ENCODE measurements at places on chromosomes 5 and 9.

DNA sequence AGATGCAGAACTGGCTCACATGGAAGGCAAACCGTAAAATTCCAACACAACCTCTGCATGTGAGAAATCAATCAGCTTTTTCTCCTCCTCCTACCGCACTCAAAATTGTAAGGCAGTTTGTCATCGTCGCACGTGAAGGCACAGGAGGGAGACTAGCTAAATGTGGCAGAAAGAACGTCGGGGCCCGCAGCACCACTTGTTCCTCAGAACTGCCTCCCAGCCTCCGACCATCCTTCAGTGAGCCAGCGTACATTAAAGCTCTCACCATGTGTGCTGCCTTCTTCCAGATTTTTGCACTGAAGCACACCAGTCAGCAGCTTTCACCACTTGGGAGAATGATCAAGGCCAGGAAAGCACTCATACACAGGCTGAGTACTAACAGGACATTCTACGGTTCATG lies 105.9 kb downstream of the RFX3 start:
- DNase-seq = no peak

GRCh38 chr5:36396640-36397039 lies 94.9 kb upstream of the RANBP3L start:
- peak; percentile 60 for DNase-seq

DNA sequence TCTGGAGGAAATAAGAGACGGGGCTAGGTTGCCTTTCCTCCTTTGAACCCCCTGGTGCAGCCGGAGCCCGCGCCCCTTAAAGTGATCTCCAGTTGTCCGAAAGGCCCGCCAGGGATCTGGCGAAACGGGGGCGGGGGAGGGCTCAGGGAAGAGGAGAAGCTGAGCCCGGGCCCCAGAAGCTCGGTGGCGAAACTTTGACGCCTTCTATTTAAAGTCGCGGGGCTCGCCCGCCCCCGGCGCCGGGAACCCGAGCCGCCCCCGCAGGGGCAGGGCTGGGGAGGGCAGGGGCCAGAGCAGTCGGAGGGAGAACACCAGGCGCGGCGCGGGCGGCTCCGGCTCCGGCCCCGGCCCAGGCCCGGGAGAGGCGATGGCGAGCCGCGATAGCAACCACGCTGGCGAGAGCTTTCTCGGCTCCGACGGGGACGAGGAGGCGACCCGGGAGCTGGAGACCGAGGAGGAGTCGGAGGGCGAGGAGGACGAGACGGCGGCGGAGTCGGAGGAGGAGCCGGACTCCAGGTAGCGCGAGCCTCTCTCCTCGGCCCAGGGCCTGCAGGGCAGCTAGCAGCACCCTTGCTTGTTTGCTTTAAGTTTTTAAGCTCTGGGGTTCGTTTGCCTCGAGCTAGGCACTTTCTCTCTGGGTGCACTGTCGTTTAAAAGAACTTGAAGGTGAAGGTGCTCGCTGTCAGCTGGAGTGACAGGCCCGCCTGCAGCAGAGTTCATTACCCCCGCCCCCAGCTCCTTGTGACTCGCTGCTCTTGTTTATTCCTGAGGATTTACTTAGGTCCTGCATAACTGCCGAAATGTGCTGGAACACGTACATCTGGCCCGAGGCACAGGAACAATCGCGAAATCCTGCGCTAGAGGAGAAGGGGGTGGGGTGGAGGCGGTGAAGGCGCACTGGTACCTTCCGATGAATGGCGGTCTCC lies at the start of gene CMYA5:
Gene CMYA5, plus strand, starts transcription at position 296 of the 926 bp plus-strand sequence. Its CDS starts 72 bp downstream, at position 368.
- peak; percentile 78 for DNase-seq

DNA sequence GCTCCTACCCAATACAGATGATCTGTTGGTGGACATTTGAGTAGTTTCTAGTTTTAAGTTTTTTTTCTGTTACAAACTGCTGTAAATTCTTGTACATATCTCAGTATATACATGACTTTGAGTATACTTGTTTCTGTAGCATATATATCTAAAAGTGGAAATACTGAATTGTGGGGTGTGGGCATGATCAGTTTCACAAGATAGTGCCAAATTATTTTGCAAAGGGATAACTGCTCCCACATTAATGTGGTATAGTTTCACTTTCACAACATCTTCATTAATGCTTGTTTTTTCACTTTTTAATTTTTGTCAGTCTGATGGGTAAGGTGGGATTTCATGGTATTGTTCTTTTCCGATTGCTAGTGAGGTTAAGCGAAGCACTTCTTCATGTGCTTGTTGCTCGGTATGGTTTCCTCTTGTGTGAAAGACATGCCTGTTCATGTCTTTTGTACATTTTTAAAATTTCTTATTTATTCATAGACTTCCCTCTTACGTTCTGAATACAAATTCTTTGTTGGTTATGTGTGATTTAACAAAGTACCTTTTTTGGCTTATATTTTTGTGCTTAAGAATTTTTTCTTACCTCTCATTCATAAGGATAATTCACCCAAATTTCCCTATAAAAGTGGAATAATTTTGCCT lies 103.5 kb downstream of the CDC42SE2 start:
- DNase-seq = no peak

DNA sequence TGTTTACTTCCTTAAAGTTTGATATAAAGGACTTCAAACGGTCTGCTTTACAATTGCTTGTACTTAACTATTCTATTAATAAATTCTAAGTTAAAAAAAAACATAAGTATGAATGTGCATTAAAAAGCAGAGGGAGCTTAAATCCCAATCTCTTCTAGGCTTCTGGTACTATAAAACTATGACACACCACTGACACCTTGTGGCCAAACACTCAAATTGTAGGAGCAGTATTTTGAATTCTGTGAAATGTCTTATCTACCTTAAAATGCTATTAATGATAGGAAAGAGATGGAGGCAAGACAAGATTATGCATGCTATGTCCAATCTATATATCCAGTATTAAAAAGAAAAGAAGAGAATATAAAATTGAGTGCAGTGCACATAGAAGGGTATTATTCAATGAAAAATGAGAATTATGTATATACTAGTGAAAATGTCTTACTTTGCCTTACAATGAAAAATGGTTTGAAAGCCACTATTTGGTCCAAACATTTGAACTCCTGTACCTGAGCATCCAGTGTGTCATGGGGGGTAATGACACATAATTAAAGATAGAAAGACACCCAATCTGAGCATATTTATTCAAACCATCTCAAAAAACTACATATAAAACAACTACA lies 87.6 kb downstream of the ERP44 start:
- DNase-seq = no peak

DNA sequence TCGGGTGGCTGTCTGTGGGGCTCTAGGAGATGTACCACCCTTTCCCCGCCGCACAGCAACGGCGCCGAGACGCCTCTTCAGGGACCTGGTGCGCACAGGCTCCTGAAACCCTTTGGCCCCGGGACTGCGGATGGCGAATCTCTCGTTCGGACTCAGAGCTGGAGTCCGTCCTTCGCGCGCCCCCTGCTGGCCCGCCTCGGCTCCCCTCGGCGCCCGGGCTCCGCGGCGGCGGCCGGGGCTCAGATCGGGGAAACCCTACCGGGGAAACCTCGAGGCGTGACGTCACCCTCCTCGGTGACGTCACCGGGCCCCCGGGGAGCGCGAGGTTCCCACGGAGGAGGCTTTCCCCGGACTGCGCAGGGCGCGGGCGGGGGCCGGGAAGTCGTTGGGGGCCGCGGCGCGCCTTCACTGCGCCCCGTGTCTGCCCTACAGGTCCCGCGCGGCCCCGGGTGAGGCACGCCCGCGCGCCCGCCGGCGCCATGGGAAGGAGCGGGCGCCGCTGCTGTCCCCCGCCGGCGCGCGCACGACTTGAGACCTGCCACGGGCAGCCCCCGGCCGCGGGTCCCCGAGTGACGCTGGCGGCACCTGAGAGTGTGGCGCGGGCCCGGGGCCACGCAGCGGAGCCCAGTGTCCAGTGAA lies 7.9 kb downstream of the PRR7 start:
- DNase-seq = peak; percentile 93

DNA sequence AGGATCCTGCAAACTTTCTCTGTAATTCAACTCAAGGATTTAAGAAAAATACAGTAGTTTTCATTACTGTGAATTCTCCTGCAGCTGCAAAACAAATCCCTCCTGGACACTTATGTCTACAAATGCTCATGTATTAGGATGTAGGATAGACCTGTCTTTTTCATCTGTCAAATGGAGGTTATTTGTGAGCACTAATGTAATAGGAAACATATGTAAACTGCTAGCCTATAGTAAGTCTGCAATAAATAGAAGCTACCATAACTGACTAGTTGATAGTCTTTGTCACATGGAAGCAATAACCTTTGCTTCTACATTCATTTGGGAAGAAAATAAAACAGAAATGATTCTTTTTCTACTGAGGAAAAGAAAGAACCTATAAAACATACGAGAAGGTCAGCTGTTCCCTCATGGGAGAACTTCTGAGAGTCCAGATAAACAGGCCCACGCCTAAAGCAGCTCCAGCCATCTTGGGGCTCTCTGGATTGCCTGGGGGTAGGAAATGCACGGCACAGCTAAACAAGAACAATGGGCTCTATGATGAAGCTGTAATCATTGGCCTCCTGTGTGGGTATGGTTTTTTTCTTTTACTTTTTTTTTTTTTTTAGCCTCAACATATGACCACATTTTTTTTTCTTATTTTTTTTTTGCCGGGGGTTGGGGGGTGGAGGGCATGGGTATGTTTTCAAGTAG lies 6.2 kb downstream of the KCNV2 start:
- DNase-seq = no peak

DNA sequence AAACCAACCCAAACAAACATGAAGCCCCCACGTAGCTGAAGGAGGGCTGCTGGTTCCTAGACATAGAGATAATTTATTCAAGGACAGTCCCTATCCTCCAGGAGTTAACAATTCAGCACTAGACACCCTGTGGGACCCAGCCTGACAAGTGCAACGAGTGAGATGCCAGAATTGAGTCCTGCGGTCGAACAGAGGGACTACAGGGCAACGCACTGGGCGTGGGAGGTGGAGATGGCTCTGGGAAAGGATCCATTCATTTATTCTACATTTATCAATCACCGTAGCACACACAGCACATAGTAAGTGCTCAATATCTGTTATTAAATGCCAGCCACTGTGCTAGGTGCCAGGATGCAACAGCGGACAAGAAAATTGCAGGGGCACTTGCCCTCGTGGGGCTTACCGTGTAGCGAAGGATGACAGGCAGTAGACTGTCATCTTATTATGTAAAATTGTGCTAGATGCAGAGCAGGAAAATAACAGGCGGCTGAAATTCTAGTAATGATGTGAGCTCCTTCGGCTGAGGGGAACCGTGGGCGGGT lies 855 bp upstream of the ARHGAP26 start:
- no peak for DNase-seq

DNA sequence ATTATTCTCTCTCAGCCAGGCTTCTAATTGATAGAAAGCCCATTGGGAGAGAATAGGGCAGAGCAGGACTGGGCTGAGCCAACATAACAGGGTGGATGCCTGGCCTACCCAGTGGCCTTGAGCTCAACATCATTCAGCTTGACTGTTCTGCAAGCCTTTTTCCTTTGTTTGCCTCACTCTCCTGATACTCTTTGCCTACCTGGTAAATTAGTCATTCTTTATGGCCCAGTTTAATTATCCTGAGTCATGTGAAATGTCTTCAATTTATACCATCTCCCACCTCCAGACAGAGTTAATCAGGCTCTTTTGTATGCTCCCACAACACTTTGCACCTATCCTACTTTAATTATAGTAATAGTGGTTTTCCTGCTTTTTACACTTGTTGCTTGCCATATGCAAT lies 13.6 kb downstream of the GLRA1 start:
- no peak for DNase-seq

DNA sequence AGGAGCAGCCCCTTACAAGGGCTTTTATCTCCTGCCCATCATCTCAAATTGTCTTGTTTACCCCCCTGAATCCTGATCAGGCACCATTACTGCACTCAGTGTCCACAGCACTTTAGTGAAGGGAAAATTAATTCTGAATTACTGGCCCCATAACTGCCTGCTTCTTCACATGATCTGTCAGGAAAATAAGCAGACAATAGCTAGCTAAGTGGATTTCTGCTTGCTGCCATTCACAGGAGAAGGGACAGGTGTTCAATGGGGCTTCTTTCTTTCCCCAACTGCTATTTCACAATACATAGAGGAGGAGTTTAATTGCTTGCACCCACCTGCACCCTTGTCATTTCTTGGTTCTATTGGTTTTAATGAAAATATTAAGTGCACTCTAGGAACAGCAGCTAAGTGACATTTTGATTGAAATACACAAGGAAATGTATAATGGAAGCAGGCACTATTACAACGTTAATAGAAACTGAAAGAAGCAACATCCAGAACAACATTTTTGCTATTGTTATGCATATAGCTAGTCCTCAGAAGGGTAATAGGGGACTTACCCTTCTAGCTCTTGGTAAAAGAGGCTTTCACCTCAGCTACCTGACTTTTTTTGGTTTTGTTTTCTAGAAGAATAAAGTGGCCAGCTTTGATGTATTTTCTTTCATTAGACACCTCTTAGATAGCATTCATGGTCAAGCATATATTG lies 599.3 kb upstream of the TLE4 start:
- no peak for DNase-seq

DNA sequence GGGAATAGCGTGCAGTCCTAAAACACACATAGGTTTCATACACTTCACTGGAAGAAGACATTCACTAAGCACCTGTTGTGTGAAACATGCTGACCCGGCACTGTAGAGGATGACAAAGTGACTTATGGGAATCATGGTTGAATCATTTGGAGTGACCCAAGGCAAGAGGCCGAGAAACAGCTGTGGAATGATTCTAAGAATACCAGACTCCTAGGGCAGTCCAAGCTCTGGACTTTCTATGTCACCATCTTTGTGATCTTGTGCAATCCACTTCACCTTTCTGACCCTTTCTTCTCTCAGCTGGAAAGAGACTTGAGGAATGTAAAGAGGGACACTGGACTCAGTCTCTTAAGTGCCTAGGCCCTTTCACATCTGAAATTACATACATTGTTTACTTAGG lies 13.1 kb downstream of the MSANTD3 start:
- DNase-seq = no peak

- no peak for DNase-seq
Observed at GRCh38 chr5:14380712-14381111, 200.9 kb upstream of the OTULINL start.

GRCh38 chr9:72949918-72950325 lies 2.9 kb downstream of the ALDH1A1 start:
- DNase-seq = no peak

DNA sequence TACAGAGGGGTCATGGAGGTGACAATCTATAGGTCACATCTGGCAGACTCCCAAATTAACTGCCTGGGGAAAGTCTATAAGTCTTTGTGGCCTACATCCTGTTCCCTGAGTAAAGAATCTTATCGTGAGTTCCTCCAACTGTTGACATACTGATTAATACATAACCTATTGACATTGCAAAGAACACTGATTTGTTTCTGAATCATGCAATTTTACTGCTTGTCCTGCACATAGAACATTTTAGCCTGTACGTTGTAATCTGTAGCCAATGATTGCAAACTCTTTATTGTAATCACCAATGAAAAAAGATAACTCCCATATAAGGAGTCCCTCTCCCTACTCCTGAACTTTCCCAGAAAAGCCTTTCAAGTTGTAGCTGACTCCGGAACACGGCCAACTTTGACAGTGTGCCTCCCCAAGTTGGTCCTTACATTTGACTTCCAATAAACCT lies 18.8 kb upstream of the OR2K2 start:
- no peak for DNase-seq

DNA sequence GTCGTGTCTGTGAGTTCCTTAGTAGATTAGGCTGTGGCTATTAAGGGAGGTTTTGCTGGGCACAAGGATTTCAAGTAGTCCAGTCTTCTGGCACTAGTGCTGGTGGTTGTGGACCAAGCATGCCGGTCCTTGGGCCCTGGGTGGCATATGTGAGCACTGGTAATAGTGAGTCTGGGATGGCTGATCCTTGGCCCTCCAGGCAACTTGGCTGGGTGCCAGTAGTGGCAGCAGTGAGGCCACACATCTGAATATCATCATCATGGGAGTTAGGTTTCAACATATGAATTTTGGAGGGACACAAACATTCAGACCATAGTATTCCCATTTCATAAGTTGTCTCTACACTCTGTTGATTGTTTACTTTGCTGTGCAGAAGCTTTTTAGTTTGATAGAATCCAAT lies 25.3 kb upstream of the APBA1 start:
- no peak for DNase-seq

Data from ureter (tissue), 1 donor.